NCI-H1436 treated with DMSO at 0.1 percent for 48 hours (cell line): ENCODE measurements at places on chromosomes 13 and 19.

- DNase-seq: peak; percentile 35
Measured at GRCh38 chr13:73365252-73365651, 306.4 kb downstream of the KLF5 start.

DNA sequence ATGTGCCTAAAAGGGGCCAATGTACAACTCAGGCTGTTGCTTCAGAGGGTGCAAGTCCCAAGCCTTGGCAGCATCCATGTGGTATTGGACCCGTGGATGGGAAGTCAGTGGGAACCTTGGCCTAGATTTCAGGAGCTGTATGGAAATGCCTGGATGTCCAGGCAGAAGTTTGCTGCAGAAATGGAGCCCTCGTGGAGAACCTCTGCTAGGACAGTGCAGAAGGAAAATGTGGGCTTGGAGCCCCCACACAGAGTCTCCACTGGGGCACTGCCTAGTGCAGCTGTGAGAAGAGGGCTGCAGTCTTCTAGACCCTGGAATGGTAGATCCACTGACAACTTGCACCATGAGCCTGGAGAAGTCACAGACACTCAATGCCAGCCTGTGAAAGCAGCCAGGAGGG is 28.5 kb downstream of the GPC5 start:
- no peak for DNase-seq

DNA sequence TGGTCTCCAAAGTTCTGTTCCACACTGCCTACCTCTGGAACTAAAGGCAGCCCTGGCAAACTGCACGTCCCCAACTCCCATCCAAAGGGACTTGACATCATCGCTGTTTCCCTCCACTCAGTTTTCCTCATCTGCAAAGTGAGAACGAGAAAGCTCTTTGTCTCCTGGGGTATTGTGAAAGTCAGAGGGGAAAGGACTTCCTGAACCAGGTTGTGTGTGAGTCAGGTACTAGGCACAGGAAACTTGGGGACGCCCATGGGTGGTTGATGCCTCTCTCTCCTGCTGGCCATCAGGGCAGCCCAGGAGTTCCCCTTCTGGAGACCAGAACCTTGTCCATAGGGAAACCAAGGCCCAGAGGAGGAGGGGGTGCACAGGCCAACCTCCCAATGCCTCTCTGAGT is 4.7 kb downstream of the CRLF1 start:
- DNase-seq: no peak

GRCh38 chr13:67267136-67267535 is 37.0 kb upstream of the PCDH9 start:
- no peak for DNase-seq

DNA sequence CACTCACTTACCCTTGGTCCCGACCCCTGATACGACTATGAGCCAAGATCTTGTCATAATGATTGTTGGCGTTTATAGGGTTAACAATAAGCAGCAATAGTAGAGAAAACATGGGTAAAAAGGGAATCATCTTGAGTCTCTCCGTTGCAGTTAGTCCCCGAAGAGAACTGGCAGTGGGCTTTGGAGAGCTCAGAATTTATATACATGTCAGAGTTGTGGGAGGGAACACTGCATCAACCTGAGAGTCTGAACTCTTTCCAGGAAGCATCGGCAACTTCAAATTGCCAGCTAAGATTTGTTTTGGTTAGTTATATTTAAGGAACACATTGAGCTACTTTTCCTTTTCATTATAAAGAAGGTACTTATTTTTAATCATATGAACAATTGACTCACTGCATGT is at the start of gene POSTN:
POSTN (minus strand) TSS at position 172 of the 400 bp plus-strand sequence; CDS start at position 130, 42 bp downstream.
- DNase-seq: no peak

DNA sequence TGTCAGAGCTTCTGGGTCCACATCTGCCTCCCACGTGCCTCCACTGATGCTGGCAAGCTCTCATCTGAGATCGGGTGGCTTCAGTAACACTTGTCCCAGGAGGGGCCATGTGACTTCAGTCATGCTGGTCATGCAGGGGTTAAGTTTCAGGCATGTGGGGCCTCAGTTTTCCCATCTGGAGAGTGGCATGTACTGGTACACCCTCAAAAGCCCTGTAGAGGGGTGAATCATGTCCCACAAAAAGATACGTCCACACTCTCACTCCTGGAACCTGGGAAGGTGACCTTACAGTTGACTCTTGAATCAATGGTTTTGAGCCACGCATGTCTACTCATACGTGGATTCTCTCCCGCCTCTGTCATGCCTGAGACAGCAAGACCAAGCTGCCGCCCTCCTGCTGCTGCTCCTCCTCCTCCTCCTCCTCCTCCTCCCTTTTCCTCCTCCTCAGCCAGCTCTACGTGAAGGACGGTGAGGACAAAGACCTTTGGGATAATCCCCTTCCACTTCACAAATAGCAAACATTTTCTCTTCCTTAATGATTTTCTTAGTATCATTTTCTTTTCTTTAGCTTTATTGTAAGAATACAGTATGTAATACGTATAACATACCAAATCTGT is 53.7 kb downstream of the COMP start:
- DNase-seq: no peak

DNA sequence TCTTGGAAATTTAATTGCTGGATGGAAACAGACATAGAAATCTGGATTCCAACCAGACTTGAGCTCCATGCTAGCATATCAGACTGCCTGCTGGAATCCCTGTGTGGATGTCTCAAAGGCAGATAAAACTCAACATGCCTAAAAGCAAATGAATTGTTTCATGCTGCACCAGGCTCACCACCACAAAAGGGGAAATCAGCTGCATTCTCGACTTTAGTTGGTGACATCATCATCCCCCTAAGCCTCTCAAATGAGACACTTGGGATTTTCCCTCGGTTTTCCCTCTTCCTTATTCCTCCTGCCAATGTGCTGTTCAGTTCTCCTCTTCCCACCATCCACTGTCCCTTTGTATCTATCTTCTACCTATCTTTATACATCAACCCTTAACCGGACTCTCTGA is 134.3 kb downstream of the ZDHHC20 start:
- no peak for DNase-seq

GRCh38 chr13:113152984-113153809 is 5.3 kb upstream of the PROZ start:
- no peak for DNase-seq

DNA sequence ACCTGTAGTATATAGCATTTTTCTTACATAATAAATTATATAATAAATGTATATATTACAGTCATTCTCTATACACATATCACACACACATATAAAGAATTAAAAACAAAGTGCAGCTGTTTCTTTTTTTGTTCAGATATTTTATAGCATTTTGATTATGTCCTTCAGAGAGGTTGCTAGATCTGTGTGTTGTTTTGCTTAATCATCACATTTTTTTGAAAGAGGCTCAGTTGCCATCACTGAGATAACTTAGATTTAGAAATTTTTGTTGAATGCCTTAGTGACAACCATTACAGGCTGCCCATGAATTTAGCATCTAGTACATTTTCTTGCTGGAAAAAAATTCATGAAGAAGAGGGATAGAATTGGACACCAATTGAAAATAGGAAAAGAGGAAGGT is 545.2 kb upstream of the PCDH9 start:
- no peak for DNase-seq
